ENCODE measurements at places on chromosomes 4 and X.

DNA sequence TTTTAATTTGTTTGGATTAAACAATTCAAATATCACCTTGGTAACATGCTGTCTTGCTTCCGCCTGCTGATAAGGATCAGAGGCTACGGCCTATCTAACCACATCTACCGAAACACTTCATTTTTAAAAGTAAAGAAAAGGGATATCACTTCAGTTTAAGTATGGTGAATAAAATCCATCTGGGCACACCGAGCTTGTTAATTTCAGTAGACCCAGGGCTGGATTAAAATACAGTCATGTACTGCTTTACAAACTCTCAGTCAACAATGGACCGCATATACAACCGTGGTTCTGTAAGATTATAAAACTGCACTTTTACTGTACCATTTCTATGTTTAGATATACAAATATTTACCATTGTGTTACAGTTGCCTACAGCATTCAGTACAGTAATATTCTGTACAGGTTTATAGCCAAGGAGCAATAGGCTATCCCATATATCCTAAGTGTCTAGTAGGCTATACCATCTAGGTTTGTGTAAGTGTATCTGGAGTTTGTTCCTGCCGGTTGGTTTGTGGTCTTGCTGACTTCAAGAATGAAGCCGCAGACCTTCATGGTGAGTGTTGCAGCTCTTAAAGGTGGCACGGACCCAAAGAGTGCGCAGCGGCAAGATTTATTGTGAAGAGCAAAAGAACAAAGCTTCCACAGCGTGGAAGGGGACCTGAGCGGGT lies 40.0 kb downstream of the SEPTIN11 start:
- DNase-seq, result peak; percentile 17

- no peak for DNase-seq
Measured at GRCh38 chr4:105194328-105195231, 47.9 kb downstream of the TET2 start.

DNA sequence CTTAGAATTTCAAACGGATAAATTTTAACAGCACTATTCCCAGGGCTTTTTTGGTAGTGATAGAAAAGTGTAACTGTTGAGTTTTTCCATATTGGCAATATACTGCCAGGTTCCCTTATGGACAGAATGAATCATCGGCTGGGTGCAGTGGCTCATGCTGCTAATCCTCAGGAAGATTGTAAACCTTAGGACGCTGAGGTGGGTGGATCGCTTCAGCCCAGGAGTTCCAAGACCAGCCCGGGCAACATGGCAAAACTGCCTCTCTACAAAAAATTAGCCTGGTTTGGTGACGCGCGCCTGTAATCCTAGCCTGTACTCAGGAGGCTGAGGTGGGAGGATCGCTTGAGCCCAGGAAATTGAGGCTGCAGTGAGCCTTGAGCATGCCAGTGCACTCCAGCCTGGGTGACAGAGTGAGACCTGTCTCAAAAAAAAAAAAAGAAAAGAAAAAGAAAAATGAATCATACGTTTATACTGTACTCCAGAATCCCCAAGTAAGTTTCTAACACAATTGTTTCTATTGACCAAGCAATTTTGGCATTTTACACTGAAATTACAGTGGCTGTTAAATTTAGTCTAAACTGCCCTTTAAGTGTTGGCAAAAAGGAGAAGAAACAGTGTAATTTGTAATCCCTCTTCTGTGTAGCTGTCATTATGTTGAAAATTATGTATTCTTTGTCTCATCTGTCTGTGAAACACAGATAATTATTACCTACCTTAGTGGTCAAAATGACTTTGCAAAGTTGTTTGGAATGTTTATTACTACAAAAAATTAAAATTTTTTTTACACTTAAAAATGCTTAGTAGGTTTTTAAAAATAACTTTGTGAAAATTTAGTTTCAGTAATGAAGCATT lies 1.8 kb downstream of the SLC30A9 start:
- no peak for DNase-seq

- no peak for DNase-seq
Measured at GRCh38 chr4:5052204-5052702, 973 bp downstream of the STK32B start.

GRCh38 chr4:82842593-82842992 lies 44.0 kb upstream of the SCD5 start:
- no peak for DNase-seq

DNA sequence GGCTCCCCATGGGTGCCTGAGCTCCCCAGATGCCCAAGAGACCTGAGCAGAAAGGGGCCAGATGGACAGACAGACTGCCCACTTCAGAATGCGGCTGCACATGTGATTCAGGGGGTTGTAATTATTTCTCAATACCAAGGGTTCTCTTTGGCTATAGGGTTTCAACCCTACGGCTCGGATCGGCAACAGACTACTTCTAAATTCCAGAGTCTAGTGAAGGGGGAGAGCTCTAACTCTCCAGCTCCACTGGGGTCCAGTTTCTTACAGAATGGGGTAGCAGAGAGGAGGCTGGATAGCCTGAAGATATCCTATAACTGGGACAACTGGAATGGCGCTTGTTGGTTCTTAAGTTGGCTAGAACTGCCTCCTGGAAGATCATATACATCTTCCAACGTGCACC lies 136.3 kb downstream of the MGST2 start:
- DNase-seq, result no peak

DNA sequence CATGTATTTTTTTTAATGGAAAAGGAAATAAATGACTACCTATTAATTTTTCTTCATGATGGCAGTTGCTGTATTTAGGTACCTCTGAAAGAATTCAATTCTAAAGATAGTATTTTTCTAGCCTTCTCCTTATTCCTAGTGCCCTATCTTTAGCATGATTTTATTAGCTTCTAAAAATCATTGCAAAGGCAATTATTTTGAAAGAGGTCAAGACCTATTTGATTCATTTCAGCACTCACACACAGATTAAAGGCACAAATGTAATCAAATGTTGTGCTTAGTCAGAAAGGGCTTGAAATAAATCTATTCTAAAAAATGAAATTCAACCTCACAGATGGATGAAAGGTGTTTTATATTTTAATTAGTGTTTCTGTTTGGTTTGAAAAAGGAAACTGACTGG lies 74.8 kb upstream of the POF1B start:
- DNase-seq, result no peak

DNA sequence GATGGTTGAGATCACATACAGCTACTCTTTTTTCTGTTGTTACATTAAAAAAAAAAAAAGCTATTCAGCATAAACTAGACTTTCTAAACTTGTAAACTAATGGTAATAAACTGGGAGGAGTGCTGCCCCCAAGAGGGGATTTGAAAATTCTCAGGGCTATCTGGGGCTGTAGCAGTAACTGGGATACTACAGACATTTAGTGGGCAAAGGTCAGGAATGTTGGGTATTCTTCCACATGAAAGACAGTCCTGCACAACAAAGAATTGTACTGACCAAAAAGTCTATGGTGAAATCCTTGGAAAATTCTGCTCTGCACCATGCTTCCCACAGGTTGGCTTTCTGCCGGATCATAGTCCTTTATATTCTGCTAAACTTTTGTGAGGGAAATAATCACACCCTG lies 232.6 kb upstream of the BOD1L1 start:
- no peak for DNase-seq

DNA sequence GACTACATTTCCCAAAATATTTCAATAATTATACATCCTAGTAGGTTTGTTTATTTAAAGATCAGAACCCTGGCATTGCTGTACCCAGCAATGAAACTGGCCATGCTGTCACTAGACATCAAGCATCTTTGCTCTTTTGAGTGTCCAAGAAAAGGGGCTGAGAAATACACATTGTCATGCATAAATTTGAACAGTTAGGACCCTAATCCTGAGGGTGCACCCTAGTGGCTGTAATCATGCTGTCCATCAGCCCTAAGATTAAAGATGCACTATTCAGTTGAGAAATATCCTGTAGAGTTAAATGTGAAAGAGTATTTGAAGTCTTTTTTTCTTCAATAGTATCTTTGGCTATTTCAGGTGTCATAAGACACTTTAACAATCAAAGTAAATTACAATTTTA lies 108.8 kb downstream of the NFKB1 start:
- DNase-seq, result no peak
